Pericardium fibroblast (primary cell): ENCODE measurements at places on chromosomes 4 and X. TPM values are rescaled to one million over a fixed set of nuclear protein-coding genes. Genes with fewer than 3 reads are reported as not detected.

Gene NWD2
- total RNA-seq: not detected in 2 replicates

Gene IL9R
- total RNA-seq: not detected in 2 replicates

Gene FGB
- not detected in 2 replicates for total RNA-seq

Gene SULT1E1
- total RNA-seq: 47.0 and 125 TPM in 2 replicates

Gene GPRASP1
- 0.58 and 0.85 TPM in 2 replicates for total RNA-seq

Gene CYTL1
- total RNA-seq: 1.5 and 12.2 TPM in 2 replicates

Gene LAS1L
- total RNA-seq: 10.7 and 13.5 TPM in 2 replicates

Gene STS
- 4.1 and 4.9 TPM in 2 replicates for total RNA-seq
